ENCODE measurements at places on chromosomes 3 and 15.

DNA sequence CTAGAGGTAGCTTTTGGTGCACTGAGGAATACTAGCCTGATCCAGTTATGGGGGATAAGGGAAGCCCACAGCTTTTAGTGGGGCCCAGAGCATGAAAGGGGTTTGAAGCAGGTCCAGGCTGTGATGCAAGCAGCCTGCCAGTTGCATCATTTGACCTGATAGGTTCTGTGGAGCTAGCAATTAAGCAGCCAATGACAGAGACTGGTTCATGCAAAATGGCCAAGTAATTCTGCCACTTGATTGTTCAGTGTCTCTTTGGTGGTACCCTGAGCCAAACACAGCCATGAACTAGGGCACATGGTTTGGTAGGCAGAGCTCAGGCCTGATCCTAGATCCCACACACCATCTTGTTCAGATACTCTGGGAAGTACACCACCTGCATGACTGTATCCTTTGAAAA, 91.0 kb upstream of the PRR23C start:
- DNase-seq = no peak

- DNase-seq = no peak
Measured at GRCh38 chr3:154684440-154684839, 254.4 kb upstream of the GPR149 start.

- DNase-seq = no peak
Measured at GRCh38 chr3:23778446-23778845, 27.3 kb upstream of the UBE2E1 start.

GRCh38 chr3:40780291-40780924, 255.6 kb downstream of the ZNF621 start:
- no peak for DNase-seq

- no peak for DNase-seq
Measured at GRCh38 chr3:135240426-135240825, 445.4 kb downstream of the EPHB1 start.

DNA sequence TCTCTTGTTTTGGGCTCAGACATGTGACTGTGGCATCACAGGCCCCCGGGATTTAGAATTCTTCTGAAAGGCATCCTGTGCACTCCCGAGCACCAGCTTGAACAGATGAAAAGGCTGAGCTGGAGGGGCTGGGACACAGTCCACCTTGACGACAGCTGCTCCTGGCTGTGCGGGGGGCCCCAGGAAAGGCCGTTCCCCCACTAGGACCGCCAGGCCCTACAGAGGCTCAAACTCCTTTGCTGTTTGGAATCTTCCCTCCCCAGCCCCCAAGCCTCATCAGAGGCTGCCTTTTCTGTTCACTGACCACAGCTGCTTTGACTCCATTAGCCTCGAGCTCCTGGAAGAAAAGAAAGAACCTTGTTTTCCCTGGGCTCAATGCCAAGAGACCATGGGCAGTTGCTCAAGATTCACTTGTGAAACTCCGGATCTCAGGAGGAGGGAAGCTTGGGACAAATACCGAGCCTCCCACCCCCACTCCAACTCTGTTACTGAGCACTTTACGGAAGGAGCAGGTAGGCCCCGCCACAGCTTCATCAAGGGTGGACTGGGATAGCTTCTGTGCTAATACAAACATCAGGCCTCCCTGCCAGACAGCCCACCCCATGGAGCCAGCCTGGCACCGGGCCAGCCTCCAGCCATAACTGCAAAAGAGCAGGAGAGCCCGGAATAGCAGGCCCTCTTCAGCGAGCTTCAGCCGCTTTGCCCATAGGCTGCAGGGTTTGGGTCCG, 15.7 kb downstream of the CIDEC start:
- DNase-seq = no peak

DNA sequence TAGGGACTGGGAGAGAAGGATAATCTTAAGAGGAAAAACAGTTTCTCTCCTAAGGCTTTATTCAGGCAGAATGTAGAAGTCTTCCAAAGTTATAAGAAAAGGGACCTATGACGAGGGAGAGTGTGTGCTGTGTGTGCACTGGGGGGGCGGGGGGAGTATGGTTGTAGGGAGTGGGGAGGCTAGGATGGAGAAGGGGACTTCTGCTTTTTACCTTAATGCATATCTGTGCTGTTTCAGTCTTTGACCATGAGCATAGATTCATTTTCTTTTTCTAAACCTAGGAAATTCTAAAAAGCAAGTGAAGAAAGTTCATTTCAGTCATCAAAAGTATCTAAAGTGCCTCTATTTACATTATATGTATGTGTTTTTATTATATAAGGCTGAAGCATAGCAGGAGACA, 52.6 kb upstream of the RASA2 start:
- no peak for DNase-seq
